ENCODE measurements at places on chromosomes 5 and 9.

DNA sequence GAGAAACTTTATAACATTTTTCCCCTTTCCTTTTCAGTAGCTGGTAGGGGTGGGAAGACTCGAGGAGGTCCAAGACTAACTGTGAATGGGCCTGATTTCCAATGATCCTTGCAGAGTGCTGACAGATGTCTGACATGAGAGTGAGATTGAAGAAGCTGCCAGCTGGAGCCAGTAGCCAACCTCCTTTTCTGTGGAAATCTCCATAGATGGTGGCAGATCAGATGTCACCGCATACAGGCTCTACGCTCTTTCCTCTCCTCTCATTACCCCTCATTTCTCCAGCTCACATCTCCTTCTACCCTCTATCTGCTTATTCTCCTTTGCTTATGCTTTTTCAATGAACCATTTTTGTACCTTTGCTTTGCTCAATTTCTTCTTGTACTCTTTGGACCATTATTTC lies 395.2 kb upstream of the TNC start:
- DNase-seq, result no peak

DNA sequence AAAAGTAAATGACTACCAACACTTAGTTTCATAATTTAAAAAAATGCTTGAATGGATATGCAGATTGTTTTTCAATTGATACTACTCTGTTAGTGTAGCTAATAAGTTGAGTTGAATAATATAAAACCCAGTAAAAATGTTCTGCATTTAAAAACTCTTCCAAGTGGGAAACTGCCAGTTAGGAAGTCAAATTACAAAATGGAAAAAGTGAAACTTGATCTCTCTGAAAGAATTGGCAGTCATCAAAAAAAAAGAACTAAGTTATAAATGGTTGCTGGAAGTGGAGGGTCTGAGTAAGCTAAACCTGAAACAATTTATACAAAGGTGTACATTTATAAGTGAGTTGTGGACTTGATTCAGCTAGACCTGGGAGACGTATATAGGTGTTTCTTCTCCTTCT lies 52.4 kb downstream of the VCAN start:
- DNase-seq, result no peak

DNA sequence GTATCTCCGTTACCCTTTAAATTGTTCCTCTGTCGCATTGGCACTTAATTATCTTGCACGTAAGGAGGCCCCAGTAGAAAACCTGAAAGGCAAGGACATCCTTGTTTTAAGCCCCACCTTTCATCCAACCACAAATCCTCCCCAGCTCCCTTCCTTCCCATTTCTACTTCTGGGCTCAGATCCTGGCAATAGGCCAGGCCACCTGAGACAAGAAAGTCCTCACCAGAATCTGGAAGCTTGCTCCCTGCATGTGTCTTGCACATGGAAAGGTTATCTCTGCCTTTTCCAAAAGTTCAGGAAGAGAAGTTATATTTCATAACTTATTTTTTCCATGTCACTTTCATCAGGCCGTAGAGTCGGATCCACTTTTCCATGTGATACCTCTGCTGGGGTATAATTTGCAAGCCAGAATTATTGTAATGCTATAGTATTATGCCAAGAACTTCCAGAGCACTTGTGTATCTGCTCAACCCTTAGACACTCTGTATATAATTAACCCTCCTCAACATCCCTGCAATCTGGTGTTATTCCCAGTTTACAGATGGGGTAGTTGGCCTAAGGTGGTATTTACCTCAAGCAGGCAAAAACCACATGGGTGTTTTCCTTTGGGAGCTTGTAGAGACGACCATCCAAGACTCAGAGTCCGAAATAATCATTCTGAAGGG lies 2.6 kb upstream of the SHB start:
- DNase-seq, result no peak

GRCh38 chr9:32248189-32248712 lies 136.2 kb upstream of the ACO1 start:
- no peak for DNase-seq

- no peak for DNase-seq
Observed at GRCh38 chr5:116532762-116533525, 41.7 kb downstream of the SEMA6A start.

DNA sequence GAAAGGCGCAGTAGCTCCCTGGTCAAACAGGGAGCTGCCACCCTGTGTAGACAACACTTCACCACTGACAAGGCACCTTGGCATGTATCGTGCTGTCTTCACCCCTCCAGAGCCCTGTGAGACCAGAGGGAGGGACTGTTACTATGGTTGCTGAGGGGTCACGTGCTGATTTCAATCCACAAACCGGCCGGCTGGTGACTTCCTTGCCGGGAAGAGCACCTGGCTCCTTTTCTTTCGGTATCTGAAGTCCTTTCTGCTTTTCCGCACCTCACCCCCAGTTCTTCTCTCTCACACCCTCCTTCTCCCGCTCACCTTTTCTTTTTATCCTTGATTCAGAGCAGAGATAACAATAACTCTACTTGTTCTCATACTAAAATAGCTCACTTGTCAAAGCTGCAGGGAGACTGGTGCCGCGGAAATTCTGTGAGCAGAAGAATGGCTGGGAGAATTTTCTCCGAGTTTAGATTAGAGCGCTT lies 327.2 kb downstream of the ZSWIM6 start:
- DNase-seq, result no peak

- DNase-seq, result no peak
Observed at GRCh38 chr9:101628173-101628572, 33.4 kb upstream of the PPP3R2 start.

- no peak for DNase-seq
Observed at GRCh38 chr9:115349542-115349941, 231.6 kb upstream of the TNC start.

DNA sequence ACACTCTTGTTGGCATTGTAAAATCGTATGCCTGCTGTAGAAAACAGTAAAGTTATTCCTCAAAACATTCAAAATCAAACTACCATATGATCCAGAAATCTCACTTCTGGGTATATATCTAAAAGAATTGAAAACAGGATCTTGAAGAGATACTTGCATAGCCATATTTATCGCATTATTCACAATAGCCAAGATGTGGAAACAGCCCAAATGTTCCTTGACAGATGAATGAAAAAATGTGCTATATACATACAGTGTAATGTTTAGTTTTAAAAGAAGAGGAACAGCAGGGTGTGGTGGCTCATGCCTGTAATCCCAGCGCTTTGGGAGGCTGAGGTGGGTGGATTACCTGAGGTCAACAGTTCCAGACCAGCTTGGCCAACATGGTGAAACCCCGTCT lies 234.1 kb upstream of the DAB2 start:
- no peak for DNase-seq

GRCh38 chr9:83061990-83062650 lies 822 bp downstream of the RASEF start:
- no peak for DNase-seq

Data from GM12864 (cell line).